ENCODE measurements at places on chromosomes 7 and 10.
A peak's percentile ranks its signal among the peaks of the same experiment; 100 is the strongest.

GRCh38 chr7:156169474-156170370 lies 357.5 kb upstream of the SHH start:
- DNase-seq = no peak

- DNase-seq = no peak
Measured at GRCh38 chr10:131841131-131841660, 59.6 kb upstream of the PPP2R2D start.

DNA sequence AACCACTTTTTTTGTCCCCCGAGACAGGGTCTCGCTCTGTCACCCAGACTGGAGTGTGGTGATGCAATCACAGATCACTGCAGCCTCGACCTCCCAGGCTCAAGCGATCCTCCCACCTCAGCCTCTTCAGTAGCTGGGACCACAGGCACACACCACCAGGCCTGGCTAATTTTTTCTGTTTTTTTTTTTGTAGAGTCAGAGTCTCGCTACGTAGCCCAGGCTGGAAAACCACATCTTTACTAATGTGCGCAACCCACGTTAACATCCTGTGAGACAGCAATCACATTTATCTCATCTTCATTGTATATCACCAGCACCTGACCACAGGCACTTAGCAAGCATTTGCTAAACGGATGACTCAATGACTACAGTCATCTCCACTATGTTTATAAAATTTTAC lies 77.8 kb upstream of the ATP6V0A4 start:
- DNase-seq = peak; percentile 93

GRCh38 chr10:28249512-28249911 lies 53.4 kb downstream of the MPP7 start:
- DNase-seq = no peak

- DNase-seq = no peak
Measured at GRCh38 chr7:24408798-24409430, 124.9 kb downstream of the NPY start.

DNA sequence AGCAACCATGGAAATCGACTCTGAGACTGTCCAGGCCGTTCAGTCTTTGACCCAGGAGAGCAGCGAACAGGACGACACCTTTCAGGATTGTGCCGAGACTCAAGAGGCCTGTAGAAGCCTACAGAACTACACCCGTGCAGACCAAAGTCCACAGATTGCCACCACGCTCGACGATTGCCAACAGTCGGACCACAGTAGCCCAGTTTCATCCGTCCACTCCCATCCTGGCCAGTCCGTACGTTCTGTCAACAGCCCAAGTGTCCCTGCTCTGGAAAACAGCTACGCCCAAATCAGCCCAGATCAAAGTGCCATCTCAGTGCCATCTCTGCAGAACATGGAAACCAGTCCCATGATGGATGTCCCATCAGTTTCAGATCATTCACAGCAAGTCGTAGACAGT lies 82.0 kb upstream of the SAMD8 start:
- DNase-seq = no peak

- no peak for DNase-seq
Measured at GRCh38 chr10:67519434-67519833, 176.6 kb downstream of the CTNNA3 start.

GRCh38 chr10:44199991-44200655 lies 184.8 kb downstream of the CXCL12 start:
- no peak for DNase-seq

GRCh38 chr10:36591436-36591835 lies 534.0 kb upstream of the ANKRD30A start:
- DNase-seq = no peak

DNA sequence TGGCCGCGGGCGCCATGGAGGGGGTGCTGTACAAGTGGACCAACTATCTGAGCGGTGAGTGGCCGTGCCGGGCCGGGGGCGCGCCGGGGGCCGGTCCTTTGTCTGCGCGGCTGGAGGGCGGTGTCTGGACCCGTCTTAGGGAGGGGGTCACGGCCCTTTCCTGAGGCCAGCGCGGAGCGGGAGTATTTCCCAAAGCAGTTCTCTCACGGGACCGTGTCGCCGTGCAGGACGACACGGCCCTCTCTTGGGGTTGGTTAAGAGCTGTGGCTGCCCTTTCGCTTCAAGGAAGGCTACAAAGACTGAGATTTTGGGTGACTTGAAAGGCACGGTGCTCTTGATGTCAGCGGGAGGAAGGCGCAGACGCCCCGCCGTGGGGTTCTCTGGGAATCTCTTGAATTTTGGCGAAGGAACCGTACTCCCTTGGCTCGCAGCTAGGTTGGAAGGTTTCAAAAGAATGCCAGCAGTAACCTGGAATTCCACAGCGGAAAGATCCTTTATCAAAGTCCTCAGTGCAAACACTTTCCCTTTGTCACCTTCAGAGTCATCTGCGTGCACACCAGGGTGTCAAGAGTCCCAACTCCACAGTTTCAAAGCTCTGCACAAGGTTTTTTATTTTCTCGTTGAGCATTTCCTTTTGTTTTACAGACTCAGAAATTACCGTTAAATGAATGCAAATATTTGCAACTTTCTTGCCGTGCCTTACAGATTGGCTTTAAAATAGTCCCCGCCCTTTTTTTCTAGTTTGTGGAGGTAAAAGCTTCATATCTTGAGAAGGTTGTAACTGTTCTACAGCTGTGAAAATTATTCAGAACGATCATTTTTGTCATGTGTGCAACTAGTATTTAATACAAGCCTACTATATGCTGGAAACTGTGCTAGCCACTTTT lies 780 bp downstream of the PLEKHA8 start:
- DNase-seq = peak; percentile 34

DNA sequence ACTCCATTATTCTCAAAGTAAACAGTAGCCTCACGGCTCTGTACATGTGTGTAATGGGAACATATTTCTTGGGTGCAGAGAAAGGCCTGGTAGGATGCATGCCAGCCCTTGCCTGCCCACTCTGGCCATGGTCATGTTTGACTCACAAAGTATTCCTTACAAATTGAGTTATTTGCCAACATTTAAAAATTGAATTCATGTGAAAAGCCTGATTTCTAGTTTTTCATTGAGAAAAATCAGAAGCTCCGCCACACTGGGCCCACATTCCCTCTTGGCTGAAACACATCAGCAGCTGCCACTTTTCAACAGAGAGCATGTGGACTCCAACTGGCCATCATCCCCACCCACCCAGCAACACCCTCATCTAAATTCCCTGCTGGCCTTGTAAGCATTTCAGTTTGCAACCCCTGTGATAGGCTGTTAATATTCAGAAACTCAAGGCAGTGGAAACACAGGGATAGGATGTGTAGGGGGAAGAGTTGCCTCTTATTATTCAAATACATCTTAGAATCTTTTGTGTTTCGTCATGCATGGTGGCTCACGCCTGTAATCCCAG lies 40.9 kb downstream of the CDH23 start:
- no peak for DNase-seq

- no peak for DNase-seq
Measured at GRCh38 chr7:129465080-129465479, 30.8 kb downstream of the STRIP2 start.

DNA sequence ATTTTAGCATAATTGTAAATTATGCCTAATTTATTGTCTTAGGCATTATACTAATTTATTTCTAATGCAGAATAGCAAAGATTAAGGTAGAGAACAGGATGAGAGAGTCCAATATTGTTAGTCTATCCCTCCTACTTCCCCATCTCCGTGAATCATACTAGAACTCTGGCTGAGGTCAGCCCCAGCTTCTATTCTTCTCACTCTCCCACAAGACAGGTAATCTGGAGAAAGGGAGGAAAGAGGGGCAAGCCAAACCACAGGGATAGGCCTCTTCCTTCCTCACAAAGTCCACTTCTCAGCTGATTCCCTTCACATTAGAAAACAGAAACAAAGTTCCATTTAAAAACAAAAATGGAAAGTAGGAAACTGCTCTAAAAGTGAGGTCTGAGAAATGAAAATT lies 117.5 kb upstream of the LAMB4 start:
- DNase-seq = no peak

- DNase-seq = no peak
Measured at GRCh38 chr7:78368771-78369170, 570.2 kb downstream of the PHTF2 start.

DNA sequence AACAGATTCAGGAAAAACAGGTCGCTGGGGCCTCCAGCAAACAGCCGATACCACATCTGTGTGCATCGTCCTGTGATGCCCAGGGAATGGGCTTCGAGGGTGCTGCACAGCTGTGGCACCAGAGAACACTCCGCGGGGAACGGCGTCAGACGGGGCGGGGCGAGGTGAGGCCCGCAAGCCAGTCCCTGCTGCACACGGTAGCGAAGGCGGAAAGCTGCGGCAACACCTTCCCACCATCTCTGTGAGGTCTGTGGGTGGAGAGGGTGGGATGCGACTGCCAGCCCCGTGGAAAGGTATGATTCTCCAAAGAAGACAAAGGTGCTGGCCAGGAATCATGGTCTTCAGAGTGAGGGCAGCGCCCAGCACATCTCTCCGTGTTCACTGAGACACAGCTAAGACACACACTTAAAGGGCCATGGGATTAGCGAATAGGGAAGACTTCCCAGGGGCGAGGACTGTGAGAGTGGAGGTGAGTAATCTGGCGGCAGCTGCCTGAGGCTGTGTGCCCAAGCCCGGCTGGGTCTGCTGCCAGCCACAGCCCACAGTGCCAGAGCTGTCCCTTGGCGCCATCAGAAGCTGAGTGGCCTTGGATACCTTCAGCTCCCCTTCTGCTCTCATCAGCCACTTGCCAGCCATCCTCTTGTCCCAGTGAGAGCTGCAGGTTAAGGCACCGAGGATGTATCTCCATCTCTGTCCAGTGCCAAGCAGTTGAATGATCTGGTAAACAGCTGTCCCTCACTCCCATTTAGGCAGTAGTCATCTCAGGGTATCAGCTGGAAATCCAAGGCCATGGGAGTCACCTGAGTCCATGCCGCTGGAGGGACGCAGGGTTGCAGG lies 17.6 kb downstream of the PRKAG2 start:
- no peak for DNase-seq

GRCh38 chr7:142110098-142110497 lies 1.4 kb upstream of the MGAM2 start:
- no peak for DNase-seq

DNA sequence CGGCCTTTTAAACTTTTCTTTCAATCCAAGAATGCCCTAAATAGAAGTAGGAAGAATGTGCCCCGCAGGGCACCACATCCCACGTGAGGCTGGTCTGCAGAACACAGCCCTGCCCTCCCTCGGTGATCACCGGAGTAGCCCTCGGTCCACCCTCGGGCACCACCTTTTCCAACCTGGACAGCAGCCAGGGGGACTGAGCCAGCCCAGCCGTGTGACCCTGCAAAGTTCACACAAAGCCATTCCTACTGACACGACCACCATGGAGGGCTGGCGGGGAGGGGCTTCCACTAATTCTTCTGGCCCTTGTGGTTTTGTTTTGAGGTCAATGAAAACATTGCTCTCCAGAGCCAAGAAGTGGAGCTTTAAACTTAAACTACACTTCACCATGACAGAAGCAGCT lies 132.2 kb downstream of the TCERG1L start:
- no peak for DNase-seq

DNA sequence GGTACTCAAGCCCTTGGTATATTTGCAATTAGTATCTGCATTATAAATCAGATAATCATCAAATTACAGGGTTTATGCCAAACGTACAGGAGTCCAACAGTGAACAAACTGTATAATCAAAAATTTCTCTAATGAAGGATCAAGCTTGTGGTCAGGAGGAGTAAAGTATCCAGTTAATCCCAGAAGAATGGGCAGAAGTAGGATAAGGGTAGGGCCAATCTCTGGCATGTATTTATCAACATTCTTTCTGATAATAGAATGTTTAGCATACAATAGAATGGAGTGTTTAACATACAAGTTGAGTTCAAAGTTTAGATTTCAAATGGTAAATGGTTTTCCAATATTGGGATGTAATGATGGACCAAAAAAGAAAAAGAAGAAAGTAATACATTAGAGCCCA lies 103.0 kb downstream of the CALD1 start:
- no peak for DNase-seq

- peak; percentile 35 for DNase-seq
Measured at GRCh38 chr7:100547872-100548271, 8.9 kb downstream of the AGFG2 start.

- peak; percentile 4 for DNase-seq
Measured at GRCh38 chr7:85224171-85224570, 37.3 kb upstream of the SEMA3D start.

DNA sequence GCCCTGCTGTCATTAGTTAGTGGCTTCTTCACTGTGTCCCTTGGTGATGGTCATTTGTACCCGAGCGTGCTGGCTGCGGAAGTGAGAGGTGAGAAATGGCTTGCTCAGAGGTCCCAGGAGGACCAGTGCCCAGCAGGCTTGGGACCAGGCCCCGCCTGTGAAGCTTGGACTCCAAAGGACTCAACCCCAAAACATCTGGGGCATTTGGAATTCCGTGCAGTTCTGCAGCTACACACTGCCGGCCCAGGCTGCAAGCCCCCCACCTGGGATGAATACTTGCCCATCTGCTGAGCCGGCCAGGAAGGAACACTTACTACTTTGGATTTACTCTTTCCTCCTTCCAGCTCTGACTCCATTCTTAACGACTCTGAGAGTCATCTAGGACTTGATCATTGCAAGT lies 18.0 kb downstream of the ECHDC3 start:
- DNase-seq = no peak

- DNase-seq = no peak
Measured at GRCh38 chr10:62694537-62695126, 109.9 kb upstream of the ADO start.

DNA sequence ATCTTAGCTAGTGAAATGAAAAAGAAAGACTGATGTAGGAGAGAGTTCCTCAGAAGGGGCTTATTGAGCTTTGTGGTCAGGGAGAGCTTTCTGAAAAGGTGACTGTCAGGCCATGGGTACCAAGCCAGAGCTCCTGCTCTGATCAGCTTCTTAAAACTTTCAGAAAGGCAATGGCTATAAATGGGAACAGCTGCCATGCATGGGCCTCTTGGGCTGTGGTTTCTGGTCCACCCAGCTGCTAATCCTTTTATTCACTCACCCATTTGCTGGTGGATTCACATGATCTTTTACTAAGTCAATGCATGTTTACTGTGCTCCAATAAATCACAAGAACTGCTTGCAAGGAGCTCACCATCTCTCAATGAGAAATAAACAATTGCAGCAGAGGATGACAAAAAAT lies 60.1 kb upstream of the ZPBP start:
- DNase-seq = no peak

- peak; percentile 69 for DNase-seq
Measured at GRCh38 chr7:133815611-133816210, 311.4 kb upstream of the LRGUK start.

DNA sequence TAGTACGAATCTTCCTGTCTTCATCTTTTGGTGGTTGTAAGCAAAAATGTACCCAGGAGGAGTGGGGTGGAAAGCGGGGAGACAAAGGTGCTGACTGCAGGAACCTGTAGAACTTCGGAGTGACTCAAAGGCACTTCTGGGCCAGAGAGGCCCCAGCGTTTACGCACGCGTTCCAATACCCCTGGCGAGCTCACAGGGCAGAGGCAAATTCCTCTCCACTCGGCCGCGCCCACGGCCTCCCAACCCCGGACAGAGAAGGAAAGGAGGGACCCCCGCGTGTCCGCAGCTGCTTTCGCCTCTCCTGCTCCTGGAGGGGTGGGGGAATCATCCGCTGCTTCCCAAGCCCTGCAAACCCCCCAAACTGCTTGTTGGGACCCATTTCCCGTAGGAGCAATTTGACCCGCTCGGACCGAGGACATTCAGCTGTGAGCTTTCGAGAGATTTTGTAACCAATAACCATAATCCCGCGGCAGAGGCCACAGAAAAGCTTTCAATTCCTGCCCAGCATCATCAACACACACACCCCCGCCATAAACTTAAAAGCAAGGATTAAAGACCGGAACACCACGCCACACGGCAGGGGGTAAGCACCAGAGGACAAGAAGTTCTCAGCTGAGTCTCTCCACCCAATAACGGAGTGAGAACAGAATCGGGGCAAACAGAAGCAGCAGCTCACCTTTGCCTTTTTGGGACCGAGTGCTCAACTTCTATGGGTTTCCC lies 2.3 kb downstream of the IGF2BP3 start:
- peak; percentile 86 for DNase-seq
